ENCODE measurements at places on chromosomes 12 and 14. TPM values are rescaled to one million over a fixed set of nuclear protein-coding genes. Genes with fewer than 3 reads are reported as not detected.

CCDC197 gene
- not detected for polyA plus RNA-seq

DNA sequence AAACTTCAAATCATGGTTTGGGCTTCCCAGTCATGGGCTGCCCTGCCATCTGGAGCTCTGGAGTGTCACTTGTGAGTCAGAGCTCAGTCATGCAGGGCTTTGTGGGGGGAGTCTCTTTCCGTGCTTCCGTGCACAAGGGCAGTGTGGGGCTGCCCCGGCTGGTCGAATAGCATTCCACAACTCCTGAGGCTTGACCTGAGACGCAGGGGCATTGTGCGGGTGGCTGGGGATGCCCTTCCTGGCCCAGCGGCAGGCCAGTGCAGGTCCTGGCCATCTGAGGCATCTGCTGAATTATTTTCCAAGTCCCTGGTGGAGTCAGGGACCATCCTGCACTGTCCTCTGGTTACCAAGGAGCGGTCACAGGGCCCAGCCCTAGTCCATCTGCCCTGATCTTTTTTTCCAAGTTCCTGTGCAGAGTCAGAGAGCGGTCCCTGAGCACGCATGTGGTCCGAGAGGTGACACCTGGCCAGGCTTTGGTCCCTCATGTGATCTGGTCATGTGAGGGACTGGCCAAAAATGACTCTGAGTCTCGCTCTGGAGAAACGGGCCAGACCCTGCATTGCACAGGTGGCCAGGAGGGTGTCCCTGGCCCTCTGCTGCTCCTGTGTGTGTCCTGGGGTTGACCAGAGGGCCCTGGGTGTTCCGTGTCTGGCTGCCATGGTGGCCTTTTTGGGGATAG lies 167.0 kb upstream of the ALG10B start:
- no peak for DNase-seq

DENR gene
- polyA plus RNA-seq: 31.5 TPM

GRCh38 chr12:4603946-4604345 lies 41.9 kb downstream of the DYRK4 start:
- no peak for DNase-seq

GRCh38 chr12:4824380-4824779 lies 85.3 kb upstream of the KCNA1 start:
- no peak for DNase-seq

DNA sequence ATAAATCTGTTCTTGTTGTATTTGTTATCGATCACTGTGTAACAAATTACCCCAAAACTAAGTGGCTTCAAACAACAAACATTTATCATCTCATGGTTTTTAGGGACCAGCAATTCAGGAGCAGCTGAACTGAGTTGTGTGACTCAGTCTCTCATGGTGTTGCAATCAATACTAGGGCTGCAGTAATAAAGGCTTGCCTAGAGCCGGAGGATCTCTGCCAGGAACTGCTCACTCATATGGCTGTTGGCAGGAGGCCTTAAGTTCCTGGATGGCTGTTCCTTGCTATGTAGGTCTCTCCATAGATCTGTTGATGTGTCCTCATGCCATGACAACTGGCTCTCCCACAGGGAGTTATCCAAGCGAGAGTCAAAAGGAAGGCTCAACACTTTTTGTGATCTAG lies 3.8 kb upstream of the PSMC6 start:
- no peak for DNase-seq

GRCh38 chr14:53260928-53261327 lies 107.8 kb upstream of the DDHD1 start:
- no peak for DNase-seq

SUDS3 gene
- polyA plus RNA-seq: 14.9 TPM

DNA sequence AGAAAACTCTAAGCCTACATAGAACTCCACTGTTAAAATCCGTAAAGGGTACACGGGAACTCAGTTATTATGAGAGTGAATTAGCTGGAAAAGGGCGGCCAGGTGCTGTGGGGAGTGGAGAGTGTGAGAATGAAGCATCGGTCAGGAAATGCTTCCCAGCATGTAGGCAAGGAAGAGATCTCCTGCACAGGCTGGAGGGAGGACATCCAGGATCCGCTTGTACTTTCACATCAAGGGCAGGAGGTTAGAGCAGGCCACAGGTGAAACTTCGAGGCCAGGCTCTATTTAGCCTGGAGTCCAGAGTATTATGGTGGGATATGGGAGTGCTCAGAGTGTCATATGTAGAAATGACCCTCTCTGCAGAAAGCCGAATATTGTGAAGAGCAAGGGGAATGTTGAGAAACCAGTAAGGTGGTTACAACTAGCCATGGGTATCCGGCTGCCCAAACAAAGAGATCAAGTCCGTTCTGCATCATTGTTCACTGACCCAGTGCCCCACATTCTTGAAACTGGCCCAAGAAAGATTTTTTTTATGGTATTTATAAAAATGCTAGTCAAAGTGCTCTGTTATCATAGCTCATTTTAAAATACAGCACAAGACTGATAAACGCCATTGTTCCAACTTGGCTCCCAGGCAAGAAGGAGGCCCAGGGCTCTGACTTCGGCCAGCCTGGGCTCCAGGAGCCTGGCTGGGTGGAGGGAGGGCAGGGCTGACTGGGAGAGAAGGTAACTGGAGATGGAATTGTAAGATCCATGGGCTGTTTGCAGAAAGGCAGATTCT lies 79.4 kb upstream of the HIF1A start:
- DNase-seq: peak; percentile 46

CISTR gene
- polyA plus RNA-seq: not detected

DNA sequence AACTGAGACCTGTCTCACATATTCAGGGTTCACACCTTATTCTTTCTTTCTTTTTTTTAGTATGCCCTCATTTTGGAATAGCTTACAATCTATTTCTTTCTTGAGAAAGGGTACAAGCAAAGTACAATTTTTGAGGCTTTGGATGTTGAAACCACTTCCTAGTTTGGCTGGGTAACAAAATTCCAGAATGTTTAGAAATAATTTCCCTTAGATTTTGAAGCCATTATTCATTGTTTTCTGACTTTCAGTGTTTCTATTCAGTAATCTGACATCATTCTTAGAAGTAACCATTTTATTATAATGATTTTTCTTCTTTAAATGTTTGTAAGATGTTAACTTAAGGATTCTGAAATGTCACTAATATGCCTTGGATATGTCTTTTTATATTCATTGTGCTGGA lies 28.2 kb downstream of the ST8SIA1 start:
- DNase-seq: no peak
